HT1080 (cell line): ENCODE measurements at places on chromosomes 2 and 18.

GRCh38 chr2:58698620-58699019, 457.5 kb upstream of the FANCL start:
- DNase-seq: no peak

DNA sequence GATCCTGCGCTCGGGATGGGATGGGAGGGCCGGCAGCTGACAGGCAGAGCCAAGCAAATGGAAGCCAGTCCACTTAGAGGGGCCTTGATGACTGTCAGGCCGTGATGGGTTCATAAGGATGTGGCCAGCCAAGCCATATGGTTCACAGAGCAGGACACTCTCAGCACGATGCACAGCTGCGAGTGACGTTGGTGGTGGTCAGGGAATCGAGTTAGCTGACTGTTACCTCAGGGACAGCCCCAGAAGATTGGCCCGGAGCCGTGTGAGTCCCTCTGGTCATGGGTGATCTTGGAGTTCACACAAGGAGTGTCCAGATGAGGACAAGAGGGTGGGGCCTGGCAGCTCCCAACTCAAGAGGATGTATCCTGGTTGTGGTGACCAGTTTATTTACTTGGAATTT, 70.2 kb downstream of the TPGS2 start:
- no peak for DNase-seq

GRCh38 chr18:44917216-44918141, 236.8 kb downstream of the SETBP1 start:
- no peak for DNase-seq

DNA sequence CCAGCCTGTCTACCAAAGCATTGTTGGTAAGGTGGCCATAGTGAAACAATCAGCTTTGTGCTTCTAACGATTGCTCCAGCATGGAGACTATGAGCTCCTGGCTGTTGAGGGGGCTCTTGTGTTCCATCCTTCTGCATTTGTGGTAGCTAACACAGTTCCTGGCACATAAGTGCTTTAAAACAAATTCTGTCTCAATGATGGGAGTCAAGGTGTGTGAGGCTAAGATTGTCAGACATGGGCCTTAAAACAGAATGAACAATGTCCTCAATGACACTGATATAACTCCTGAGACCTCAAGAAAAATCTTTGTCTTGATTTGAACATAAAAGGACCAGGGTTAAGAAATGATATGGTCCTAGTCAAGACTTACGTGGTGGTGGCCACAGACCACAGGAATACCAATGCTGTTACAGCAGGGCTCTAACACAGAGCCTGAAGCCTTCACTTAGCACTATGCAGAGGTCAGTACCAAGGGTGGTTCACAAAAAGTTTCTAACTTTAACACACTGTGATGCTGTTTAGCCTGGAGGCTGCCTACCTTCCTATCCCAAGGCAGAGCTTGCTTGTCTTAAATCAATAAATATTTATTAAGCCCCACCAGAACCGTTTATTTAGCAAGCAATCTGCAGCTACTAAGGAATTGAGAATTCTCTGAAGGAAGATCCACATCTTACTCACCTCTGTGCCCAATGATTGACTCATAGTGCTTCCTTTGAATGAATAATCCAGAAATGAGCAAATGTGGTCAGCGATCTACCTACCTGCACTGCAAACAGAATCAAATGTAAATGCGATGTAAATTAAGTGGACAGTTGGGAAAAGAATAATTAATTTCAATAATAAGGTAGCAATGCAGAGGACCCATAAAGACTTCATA, 35.1 kb downstream of the EVA1A start:
- DNase-seq: peak; percentile 85

GRCh38 chr2:210503725-210504191, 27.2 kb upstream of the LANCL1 start:
- no peak for DNase-seq

DNA sequence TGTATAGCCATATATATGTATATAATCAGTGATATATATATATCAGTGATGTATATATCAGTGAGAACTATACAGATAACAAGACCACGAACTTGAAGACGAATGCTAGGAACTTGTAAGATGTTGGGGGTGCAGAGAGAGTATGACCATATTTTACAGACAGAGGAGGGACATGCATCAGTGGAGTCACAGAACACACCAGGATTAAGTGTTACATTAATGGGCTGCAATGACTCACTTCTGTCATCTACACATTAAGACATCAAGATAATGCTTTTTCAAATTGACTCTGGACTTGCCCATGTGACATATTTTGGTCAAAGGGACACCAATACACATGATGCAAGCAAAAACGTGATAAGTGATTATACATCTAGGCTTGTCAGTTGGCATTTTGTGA, 501.0 kb downstream of the LRRTM4 start:
- no peak for DNase-seq

DNA sequence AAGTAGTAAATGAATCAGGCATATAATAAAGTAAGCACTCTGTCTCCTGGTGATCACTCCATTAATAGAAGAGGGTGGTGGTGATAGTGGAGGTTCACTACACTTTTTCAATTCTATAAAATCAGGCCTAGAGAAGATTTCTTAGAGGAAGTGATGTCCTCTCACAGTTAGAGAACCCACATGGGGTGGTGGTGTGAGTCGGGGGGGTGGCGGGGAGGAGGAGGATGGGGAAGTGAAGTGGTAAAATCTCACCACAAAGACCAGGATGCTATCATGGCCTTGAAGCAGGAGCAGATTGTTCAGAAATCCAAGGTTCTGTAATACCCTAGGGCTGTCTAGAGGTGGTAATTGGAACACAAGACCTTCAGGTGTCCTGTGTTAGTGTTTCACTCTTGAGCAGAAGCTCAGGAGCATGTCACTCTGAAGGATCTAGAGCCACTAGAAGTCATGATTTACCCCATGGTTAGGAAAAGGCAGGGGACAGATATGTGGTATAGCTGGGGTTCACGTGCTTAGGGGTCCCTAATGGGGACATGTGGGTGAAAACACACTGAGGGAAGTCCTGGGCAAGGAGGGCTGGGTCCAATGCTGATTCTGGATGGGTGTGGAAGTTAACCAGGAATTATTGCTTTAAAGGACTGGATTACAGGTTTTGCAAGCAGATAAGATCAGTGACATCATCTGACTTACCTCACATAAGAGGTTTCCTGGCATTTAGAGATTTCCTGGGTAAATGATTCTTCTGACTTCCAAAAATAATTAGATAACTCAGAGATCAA, 31.0 kb downstream of the RNF125 start:
- DNase-seq: no peak

DNA sequence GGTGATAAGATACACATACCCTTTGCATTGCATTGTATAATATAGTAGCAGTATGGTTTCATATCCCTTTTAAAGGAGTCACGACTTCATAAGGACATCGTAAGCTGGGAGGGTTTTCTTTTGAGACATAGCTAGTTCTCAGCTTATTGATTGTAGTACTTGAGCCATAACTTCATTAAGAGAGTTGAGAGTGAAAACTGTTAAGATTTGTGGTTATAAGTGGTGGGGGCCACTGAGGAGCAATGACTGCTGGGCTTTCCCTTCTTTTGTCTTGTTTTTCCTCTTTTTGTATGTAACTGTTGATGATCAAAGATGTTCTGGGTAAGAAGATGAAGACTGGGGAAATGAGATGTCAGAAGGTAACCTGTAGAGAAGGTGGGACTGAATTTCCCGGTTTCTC, 11.0 kb downstream of the EIF5B start:
- no peak for DNase-seq

DNA sequence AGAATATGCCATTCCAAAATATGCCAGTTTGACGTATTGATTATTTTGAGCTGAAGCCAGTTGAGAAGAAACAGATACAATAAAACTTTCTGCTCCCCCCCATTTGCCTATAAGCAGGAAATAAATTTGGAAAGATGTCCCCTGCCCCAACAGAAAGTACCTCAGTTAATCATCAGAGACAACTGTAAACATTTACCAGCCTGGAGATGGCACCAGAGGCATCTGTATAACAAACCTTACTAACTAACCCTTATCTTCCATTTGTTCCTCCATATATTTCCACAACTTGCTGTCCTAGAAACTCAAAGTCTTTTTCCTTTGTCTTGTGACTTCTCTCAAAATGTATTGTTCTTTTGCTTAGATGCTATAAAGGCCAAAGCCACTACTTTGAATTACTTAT, 93.8 kb downstream of the AKAIN1 start:
- DNase-seq: no peak

- DNase-seq: peak; percentile 17
These were observed 541.9 kb downstream of the TMX3 start for GRCh38 chr18:68172842-68173549.
